GM23338 (cell line): ENCODE measurements at places on chromosomes 7 and 10.

DNA sequence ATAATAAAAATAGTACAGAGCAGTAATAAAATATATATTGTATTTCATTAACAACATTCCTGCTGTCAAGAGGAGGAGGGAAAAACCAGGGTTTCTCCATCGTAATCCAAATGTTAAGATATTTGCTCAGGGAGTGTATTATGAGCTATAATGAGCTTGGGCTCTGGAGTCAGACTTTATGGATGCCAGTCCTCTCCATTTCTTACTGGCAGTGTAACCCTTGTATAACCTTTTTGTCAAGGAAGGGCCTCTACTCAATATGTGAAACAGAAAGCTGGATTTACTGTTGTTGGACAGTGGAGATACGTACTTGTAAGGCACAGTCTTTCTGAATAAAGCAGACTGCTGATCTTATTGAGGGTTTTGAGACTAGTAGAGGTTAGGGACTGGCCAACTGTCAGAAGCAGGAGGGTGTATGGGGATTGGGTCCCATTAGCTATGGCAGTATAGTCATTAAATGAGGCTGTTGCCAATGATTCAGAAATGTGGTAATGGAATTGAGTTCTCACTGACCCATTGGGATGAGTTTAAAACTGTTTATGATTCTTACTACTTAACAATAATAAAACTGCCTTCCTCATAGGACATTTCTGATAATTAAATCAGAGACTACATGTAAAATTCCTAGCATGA, 56.5 kb downstream of the ZNF277 start:
- H3K27ac ChIP-seq, result no peak overlapping the region
- no peaks in the 10 kb centered on the region for H3K36me3 ChIP-seq
- peaks cover 64% of the 10 kb centered on the region for H3K4me1 ChIP-seq
- H3K27me3 ChIP-seq, result no peaks in the 10 kb centered on the region

DNA sequence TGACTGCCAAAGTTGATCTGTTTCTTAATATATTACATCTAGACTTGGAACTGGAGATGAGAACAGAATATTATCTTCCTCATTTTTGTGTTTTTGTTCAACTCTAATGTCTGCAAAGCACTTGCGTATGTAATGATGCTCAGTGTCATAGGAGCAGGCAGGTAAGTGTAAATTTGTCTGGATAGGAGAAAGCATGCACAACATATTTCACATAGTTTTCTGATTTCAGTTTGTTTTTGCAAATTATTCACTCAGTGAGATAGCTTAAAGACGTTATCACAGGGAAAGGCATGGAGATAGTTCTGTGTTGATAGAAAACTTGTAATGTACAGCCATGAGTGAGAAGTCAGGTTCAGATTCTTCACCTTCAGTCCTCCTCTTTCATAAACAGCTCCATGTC, 84.8 kb downstream of the CFTR start:
- no peaks in the 10 kb centered on the region for H3K27me3 ChIP-seq
- H3K4me3 ChIP-seq, result no peak overlapping the region
- no peaks in the 10 kb centered on the region for H3K4me1 ChIP-seq
- DNase-seq, result no peak
- H3K36me3 ChIP-seq, result no peaks in the 10 kb centered on the region

DNA sequence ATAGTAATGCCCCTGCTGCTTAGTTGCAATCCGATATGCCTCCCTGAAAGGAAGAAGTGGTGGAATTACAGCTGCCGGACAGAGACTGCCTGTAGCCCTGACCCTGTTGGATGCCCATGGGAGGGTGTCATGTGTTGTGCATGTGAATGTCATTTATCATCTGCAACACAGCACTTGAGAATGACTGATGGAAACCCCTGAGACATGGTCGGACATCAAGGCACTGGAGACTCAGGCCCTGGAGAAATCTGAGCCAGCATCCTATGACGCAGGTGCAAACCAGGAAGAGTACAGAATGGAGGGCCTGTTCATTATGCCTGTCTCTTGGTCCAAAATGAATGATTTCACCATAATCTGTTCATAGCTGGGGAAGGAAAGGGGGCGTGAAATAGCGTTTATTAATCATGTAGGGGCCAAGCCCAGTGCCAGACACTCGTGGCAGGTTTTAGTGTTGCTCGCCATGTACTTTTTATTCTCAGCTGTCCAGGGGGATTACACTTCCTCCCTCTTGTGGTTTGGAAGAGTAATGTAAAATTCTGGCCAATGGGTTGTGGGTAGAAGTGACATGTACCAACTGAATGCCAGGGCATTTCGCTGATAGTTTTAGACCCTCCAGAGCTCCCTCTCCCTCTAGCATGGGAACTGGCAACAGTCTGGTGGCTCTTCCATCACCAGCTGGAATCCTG, 23.0 kb upstream of the LEP start:
- H3K27ac ChIP-seq, result no peak overlapping the region
- H3K36me3 ChIP-seq, result no peaks in the 10 kb centered on the region
- H3K4me3 ChIP-seq, result no peak overlapping the region
- H3K4me1 ChIP-seq, result no peaks in the 10 kb centered on the region; the same call in 1 of the 2 replicates
- peak; percentile 52 for DNase-seq

- no peaks in the 10 kb centered on the region; the same call in 1 of the 2 replicates for H3K36me3 ChIP-seq
- peaks cover 10% of the 10 kb centered on the region for H3K4me1 ChIP-seq
- no peak for DNase-seq
- no peaks in the 10 kb centered on the region for H3K27me3 ChIP-seq
- H3K4me3 ChIP-seq, result no peak overlapping the region
- H3K27ac ChIP-seq, result no peak overlapping the region
These were observed 460.0 kb upstream of the NRP1 start for GRCh38 chr10:33794460-33794859.

GRCh38 chr10:55144001-55144400, 343.0 kb upstream of the PCDH15 start:
- H3K27me3 ChIP-seq, result no peaks in the 10 kb centered on the region
- no peak for DNase-seq
- H3K27ac ChIP-seq, result no peak overlapping the region
- no peaks in the 10 kb centered on the region for H3K36me3 ChIP-seq
- H3K4me3 ChIP-seq, result no peak overlapping the region
- H3K4me1 ChIP-seq, result no peaks in the 10 kb centered on the region
